DMS79 (cell line): ENCODE measurements at places on chromosomes 7 and 10.

DNA sequence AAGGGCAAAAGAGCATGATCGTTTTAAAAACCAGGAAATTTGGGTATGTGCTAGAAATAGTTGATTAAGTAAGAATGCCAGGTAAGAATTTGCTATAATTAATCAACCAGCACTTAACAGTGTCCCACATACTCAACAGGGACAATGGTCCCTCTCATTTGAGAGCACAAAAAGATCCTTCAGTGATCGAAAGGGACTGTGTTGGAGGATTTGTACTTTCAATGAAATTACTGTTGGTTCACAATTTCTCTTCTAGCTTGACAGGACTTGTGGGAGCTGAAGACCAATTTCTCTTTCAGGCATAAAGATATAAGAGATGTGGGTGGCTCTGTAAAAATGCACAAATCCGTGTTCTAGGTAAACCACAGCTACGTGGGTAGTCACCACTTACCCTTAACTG is 12.5 kb upstream of the PLEKHS1 start:
- no peak for DNase-seq

GRCh38 chr7:54827734-54828133 is 68.7 kb upstream of the SEC61G start:
- DNase-seq = no peak

DNA sequence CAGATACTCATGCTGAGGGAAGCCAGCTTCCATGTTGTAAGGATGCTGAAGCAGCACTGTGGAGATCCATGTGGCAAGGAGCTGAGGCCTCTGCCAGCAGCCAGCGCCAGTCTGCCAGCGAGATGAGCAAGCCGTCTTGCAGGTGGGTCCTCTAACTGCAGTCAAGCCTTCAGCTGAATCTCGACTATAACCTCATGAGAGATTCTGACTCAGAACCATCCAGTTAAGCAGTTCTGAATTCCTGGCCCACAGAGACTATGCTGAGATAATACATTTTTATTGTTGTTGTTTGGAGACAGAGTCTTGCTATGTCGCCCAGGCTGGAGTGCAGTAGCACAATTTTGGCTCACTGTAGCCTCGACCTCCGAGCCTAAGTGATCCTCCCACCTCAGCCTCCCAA is 105.6 kb downstream of the SH3PXD2A start:
- DNase-seq = no peak

DNA sequence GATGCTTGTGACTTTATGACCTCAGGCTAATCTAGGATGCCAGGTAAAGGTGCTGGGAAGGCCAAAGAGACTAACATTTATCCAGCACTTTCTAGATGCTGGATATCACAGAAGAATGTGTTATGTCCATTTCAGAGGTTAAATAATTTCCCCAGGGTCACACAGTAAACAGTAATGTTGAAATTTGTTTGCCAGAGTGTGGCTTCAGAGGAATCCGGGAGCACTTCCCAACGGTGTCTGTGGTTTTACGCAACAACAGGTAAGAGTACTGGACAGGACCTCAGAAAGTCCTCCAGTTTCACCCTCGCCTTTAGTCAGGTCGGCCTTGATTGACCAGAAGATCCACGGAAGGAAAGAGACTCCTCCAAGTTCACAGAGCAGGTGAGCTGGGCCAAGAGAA is 1.7 kb downstream of the SHTN1 start:
- no peak for DNase-seq

DNA sequence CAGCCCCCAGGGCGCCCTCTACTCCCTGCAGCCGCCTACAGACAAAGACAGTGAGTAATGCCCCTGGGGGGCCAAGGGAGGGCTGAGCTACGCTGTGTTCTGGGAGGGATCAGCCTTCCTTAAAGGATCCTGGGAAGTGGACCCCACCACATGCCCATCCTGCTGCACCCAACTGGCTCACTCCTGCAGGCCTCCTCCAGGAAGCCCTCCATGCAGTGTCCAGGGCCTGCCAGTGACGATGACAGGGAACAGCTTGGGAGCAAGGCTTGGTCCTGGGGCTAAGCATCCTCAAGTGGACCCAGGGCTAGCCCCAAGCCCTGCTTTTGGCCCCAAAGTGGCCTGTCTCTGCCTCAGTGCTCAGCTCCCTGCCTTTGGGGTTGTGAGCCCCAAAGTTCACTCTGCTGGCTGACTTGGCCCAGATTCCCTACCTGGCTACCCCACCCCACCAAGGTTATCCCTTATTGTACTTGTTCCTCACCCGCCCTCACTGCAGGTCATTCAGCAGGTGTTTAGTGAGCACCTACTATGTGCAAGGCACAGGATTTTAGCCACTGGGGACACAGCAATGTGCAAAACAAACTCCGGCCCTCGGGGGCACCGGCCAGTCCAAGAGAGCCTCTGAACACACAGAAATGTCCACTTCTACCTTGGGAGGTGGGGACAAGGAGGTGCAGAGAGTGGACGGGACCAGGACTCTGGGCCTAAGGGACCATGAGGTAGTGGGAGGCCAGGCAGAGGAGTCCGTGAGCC is 83.5 kb downstream of the MYL10 start:
- DNase-seq = no peak

DNA sequence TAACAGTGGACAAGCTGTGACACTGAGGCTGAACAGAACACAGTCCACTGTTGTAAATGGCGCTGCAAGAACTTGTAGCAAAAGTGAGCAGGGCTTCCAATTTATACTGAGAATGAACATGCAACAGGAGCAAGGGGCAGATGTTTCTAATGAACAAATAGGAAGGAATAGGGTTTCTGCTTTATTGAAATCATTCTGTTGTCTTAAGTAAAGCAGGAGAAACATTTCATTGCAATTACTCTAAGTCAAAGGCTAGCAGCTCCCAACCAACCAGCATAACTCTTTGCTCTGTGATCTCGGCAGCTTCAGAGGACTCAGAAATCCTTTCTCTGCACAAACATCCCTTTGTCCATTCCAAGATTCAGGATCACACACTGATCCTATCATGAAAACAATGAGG is 236.2 kb upstream of the PRSS58 start:
- DNase-seq = no peak

- DNase-seq = peak; percentile 28
Measured at GRCh38 chr7:29193316-29194205, 1.0 kb upstream of the CHN2 start.

GRCh38 chr10:12549297-12549696 is 199.9 kb downstream of the CAMK1D start:
- DNase-seq = no peak

GRCh38 chr10:21860718-21861117 is 142.8 kb downstream of the DNAJC1 start:
- DNase-seq = no peak

GRCh38 chr7:157276731-157277562 is 59.9 kb upstream of the DNAJB6 start:
- no peak for DNase-seq

DNA sequence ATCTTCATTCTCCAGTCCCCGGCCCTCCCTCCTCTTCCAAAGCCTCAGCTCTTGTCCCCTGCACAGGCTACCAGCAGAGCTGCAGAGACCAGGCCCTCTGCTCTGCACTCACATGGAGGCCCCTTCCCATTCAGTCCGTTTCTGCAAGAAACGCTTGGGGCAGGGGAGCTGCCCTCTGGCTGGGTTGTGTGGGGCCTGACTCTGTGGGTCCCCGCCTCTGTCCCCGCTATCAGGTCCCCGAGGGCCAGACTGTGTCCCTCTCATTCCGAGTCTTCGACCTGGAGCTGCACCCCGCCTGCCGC is 1.5 kb downstream of the PCOLCE start:
- DNase-seq = no peak

- no peak for DNase-seq
Measured at GRCh38 chr7:50397320-50397970, 52.7 kb downstream of the FIGNL1 start.

- DNase-seq = no peak
Measured at GRCh38 chr10:95536017-95536416, 25.2 kb downstream of the SORBS1 start.

DNA sequence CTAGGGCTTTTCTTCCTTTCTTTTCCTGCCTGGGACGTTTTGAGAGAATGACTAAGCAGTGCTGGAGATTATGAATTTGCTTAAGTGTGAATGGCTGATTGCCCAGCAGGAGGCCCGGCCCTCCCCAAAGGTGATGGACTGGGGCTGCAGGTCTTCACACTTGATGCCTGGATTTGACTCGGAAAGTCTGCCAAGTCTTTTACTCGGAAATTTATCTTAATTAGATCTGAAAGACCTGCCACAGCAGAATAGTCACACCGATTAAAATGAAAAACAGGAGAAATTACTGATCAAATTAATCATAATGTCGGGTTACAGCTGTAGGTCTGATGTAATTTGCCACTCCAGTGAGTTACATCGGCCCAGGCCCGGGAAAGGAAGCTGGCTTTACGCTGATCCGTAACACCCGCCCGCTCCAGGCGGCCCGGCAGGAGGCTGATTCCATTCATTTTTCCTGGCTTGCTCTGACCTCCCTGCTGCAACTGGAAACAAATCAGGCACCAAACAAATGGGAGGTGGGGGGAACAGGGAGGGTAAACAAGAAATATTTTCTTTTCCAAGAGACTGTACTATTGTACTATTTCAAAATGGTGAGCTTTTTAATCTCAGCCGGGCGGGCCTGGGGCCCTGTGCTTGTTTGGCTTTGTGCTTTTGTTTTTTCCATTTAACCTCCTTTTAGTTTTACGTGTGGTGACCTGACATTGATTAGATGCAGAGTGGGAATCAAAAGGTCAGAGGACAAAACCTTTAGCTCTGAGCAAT is 212.4 kb upstream of the YAE1 start:
- no peak for DNase-seq

- DNase-seq = no peak
Measured at GRCh38 chr10:102004376-102004775, 51.6 kb downstream of the ARMH3 start.

- DNase-seq = no peak
Measured at GRCh38 chr7:104412911-104413310, 84.5 kb downstream of the LHFPL3 start.

DNA sequence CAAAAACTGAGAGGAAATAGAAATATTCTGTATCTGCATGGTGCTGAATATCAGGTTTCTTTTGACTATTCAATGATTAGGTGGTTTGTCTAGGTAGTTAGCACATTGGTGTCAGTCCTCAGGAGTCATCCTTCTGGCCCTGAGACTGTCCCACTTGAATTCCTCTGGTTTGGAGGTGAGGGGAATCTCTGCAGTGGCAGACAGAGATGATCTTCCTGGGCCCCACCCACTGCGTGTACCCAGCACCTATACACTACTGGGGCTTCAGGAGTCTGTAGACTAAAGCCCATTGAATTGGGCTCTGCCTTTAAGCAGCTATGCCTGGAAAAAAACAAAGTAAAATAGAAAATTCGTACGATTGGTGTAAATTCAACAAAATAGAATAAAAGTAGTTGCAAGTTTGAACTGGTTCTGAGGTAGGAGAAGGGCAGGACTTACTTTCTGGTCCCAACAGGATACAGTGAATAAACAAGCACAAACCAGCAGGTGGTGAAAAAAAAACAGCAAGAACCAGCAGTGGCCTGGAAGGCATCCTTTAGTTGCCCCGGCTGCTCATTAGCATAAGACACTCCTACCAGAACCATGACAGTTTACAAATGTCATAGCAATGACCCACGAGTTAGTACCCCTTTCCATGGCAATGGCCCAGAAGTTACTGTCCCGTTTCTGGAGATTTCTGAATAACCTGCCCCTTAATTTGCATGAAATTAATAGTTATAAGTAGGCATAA is 1.7 kb downstream of the LIPM start:
- no peak for DNase-seq

GRCh38 chr10:3647074-3647473 is 137.9 kb downstream of the KLF6 start:
- no peak for DNase-seq

- peak; percentile 8 for DNase-seq
Measured at GRCh38 chr7:77223261-77223660, 23.6 kb upstream of the FGL2 start.

GRCh38 chr10:22834471-22834870 is 93.4 kb upstream of the ARMC3 start:
- DNase-seq = no peak

DNA sequence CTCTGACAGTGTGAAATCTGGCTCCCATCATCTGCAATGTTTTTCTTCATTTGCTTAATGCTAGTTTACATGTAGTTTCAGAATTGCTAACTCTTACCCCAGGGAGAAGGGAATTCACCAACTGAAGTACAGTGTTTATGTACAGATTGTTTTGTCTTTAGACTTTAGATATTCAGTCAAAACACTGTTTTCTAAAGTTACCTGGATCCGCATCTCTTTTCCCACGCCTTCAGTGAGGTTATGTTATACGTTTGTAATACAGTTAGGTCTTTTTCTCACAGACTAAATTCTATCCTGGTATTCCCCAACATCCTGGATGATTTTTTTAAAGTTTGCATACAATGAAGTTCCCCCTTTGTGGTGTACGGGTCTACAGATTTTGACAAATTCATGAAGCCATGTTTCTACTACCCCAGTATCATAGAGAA is 3.2 kb upstream of the LYZL1 start:
- no peak for DNase-seq

GRCh38 chr7:90396420-90396819 is 6.8 kb upstream of the CLDN12 start:
- no peak for DNase-seq

- DNase-seq = no peak
Measured at GRCh38 chr10:5533098-5533731, 8.5 kb downstream of the CALML3 start.

- DNase-seq = no peak
Measured at GRCh38 chr10:71973777-71974488, 9.7 kb downstream of the CHST3 start.

DNA sequence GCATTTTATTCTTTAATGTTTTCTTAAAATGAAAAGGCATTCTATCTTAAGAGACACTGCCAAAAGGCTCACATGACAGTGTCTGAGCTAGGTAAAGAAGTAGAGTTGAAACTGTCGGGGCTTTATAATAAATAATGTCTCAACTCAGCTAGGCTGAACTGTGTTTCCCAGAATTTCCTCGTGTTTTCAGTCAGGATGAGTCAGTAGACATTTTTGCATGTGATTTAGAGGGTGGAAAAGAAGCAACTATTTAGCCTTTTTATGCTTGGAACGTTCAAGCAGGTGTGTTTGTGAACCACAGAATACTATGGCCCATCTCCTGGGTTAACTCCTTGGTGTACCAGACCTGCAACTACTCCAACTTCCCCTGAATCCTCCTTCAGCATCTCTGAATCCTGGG is 23.4 kb upstream of the LIPA start:
- DNase-seq = no peak

- DNase-seq = no peak
Measured at GRCh38 chr7:80932536-80932935, 13.7 kb upstream of the SEMA3C start.

DNA sequence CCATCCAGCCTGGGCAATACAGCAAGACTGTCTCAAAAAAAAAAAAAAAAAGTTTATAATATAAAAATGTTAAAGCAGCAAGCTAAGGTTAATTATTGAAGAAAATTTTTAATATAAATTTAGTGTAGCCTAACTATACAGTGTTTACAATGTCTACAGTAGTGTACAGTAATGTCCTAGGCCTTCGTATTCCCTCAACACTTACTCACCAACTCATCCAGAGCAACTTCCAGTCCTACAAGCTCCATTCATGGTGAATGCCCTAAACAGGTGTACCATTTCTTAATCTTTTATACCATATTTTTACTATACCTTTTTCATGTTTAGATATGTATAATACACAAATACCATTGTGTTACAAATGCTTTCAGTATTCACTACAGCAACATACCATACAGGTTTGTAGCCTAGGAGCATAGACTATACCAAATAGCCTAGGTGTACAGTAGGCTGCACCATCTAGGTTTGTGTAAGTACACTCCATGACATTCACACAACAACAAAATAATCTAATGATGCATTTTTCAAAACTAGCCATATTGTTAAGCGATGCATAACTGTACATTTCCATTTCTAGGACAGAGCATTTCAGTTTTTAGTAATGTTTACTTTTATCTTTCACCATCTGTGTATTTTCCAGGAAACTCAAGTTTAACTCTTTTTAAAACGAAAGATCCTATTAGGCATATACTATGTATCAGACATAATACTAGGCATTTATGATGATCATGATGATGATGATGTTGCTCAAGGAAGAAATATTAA is 43.3 kb downstream of the CNOT4 start:
- DNase-seq = no peak
